ENCODE measurements at places on chromosomes 12 and 14.

GRCh38 chr12:57216014-57216911 is at the start of gene NXPH4:
NXPH4 (plus strand) TSS chr12:57216794; CDS start chr12:57216970, 176 bp downstream.
- DNase-seq = no peak

GRCh38 chr12:3723916-3724805 is 28.7 kb downstream of the CRACR2A start:
- no peak for DNase-seq

DNA sequence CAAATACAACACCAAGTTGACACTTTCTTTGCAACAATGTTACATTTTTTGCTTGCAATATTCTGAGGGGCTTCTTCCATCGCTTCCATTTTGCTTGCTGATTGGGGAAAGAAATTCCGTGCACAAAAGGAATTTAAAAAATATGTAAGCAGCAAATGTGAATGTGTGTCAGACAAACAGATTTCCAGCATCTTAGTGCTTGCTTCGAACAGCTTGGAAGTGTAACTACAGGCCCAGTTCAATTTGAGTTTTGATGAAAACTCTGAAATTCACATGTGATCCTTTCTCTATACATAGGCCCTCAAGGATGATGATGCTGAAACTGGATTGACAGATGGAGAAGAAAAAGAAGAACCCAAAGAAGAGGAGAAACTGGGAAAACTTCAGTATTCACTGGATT is 399.1 kb downstream of the PAWR start:
- no peak for DNase-seq

DNA sequence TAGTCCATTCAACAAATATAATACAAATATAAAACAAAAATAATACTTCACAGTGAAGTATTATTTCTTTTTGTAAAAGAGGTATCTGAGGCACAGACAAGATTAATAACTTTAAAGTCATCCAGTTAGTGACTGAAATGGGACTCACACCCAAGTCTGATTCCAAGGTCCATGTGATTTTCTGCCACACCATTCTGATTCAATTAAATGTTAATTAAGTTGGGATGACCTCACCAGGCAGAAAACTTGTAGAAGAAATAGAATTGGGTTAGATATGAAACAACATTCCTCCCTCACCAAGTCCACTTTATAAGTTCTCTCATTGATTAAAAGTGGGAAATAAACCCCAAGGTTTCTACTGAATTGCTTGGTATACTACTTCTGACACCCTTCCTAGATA is 34.4 kb downstream of the DIO2 start:
- no peak for DNase-seq

- DNase-seq = no peak
These were observed 239.2 kb upstream of the RMST start for GRCh38 chr12:97223419-97223818.

DNA sequence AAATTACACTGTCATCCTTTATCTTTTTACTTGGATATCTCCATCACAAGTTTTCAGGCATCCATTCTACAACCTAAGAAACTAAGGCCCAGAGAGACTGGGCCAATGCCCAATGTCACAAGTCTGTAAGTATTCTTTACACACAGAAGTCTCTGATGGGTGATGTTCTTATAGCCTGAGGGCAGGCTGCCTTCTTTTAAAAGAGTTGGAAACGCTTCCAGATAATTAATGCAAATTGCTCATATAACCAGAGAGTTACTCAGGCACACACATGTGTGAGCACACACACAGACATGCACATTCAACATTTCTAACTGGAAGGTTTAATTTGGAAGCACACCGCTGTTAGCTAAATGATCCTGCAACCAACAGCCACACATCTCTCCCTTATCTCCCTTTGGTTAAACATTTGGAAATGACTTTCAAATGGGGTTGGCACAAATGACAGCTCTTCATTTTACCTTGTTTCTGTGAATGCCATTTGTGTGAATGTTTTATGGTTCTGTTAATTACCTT is 160.8 kb upstream of the TMPO start:
- DNase-seq = no peak

GRCh38 chr12:128790653-128791373 is 32.9 kb downstream of the SLC15A4 start:
- DNase-seq = no peak

GRCh38 chr14:24900269-24901100 is 149.5 kb downstream of the STXBP6 start:
- DNase-seq = no peak

GRCh38 chr12:39620659-39621658 is 1.4 kb upstream of the ABCD2 start:
- peak; percentile 27 for DNase-seq

DNA sequence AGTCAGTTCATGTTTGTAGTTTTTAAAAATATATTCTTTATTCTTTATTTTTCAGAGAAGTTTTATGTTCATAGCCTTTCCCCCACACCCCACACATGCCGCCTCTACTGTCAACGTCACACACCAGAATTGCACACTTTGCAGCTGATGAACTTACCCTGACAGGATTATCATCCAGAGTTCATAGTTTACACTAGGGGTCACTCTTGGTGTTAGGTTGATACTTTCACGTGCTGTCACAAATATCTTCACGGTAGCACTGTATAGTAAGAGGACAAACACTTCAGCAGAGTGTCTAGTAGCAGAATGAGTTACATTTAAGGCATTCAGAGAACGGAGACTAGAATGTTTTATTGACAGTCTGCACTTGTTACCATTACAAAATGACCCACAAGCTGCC is 5.1 kb downstream of the DPPA3 start:
- DNase-seq = no peak

- DNase-seq = no peak
These were observed 523.5 kb downstream of the SLC16A7 start for GRCh38 chr12:60119327-60119726.

GRCh38 chr14:89304561-89304960 is 112.5 kb downstream of the FOXN3 start:
- DNase-seq = no peak

DNA sequence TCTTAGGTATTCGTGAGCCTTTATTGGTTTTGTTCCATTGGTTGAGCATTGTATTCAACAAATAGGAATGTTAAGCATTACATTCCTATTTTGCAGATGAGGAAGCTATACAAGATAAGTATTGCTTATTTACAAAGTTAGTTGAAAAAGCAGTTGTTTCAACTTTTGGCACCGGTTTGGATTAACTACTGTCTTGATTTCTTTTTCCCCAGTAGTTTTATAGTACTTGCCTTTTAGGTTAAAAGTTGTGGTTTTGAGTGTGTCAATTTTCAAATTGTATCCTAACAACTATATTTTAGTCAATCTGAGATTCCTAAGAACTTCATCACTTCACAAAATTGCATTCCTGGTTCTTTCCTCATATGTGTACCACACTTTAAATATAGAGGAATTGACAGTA is 23.8 kb upstream of the MBIP start:
- no peak for DNase-seq

GRCh38 chr12:103688376-103689063 is 101.4 kb downstream of the STAB2 start:
- no peak for DNase-seq

DNA sequence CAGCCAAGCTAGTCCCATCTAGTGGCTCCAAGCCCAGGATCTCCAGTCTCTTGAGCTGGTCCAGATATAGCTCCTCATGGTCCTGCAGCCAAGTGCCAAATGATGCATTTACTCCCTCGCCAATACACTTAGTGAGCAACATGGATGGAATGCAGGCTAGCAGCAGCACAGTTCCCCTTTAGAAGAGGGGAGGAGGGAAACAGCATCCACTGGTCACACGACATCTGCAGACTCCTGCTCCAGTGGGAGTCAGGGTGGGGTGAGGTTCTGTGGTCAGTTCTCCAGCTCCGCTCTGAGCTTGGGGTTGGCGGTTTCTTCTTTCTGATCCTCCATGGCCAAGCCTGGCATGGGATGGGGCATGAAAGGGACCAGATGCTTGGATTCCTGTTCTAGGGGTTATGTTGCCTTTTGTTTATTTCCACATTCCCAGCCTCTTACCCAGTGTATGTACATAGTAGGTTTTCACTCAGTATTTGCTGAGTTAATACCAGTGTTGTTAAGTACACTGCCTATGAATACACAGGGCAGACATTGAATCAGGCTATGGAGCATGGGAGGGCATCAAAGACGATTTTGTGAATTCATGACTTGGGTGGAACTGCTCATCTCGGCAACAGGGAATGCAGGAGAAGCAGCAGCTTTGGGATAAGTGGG is 57.3 kb downstream of the GALNT16 start:
- DNase-seq = no peak

GRCh38 chr12:91219919-91220318 is 37.3 kb upstream of the DCN start:
- DNase-seq = no peak

DNA sequence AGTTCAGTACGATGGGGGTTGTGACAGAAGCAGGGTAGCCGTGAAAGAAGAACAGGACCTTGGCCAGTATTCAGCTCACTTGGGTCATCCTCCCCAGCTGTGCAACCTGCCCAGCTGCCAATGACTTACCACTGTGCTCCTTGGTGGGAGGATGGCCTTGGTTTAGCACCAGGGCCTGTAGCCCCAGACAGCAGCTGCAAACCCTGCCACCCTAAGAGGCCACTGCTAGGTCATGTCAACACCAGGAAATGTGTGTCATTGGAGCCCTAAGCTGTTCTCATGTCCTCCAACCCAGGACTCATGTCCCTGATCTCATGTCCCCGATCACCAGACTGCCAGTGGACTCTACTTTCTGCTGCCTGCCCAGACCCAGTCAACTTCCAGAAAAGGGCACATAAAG is 3.0 kb upstream of the CRACR2A start:
- no peak for DNase-seq

- DNase-seq = no peak
These were observed 14.5 kb upstream of the TFCP2 start for GRCh38 chr12:51187370-51187987.

- no peak for DNase-seq
These were observed 207.4 kb downstream of the TMEM132D start for GRCh38 chr12:129696405-129696804.

DNA sequence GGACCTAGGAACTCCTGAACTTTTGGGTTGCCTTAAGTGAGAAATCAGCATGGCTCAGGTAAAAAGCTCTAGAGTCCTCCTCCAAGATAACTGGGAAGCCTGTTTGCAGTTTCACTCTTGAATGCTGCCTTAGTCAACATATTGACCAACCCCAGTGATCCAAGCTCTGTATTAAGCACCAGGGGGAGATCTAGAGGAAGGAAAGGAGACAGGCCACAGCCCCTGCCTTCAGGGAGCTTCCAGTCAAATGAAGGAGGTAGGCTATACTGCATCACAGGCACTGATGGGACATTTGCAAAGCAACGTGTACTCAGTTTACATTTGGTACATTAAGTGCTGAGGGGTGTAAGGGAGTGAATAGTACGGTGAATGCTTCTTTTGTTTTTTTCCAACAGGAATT is 1.2 kb upstream of the CSAD start:
- no peak for DNase-seq

DNA sequence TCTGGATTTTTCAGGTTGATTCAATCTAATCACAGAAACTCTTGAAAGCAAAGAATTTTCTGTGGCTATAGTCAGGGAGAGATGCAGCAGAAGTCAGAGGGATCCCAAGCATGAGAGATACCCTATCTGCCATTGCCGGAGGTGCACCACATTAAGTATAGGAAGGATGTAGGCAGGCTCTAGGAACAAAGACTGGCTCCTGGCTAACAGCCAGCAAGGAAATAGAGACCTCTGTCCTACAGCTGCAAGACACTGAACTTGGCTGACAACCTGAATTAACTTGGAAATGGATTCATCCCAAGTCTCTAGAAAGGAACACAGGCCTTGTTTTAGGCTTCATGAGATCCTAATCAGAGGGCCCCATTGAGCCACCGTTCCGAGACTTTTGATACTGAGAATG is 364.9 kb upstream of the FLRT2 start:
- DNase-seq = no peak
